ENCODE measurements at places on chromosomes 12 and 14.
A peak's percentile ranks its signal among the peaks of the same experiment; 100 is the strongest.

DNA sequence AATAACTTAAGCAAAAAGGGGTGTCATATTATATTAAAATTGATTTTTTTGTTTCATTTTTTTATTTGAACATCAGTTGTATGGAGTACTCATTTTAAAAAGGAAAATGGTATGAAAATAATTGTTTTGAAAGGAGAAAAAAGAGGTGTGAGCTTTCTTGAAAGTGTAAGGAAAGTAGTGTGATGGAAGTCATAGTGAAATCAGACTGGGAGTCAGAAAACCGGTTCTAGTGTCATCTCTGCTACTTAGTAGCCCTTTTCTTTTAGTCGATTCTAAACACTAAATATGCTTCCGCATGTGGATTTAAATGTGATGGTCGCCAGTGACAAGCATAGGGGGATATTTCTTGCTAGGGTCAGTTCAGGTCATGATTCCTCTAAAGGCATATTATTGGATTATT, 1.8 kb upstream of the DYRK2 start:
- no peak for DNase-seq

DNA sequence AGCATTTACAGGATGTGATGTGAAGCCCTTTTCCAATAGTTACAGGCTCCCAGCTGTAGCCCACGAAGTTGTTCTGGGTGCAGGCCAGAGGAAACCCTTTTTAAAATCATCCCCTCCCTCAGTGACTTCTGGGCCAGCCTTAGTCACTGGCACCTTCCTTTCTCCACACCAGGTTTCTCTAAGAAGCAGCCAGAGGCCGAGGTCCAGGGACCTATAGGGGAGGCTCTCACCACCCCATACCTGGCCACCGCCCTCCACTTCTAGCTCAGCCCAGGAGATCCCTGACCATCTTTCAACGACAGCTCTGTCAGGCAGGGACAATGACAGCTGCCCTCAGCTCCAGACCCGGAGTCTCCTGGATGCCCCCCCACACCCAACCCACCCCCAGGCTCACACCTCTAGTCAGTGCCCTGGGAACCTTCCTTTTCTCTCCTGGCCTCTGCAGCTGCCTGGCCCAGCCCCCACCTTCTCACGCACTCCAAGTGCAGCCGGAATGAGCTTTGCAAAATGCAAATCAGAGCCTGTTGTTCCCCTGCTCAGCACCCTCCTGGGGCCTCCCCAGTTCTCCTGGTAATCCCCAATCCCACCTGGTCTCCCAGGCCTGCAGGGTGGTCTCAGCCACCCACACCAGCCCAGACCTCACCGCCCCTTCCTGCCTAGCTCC, 46.7 kb downstream of the TESC start:
- no peak for DNase-seq

- DNase-seq, result no peak
These were observed 177.5 kb upstream of the TMTC1 start for GRCh38 chr12:29961231-29961630.

DNA sequence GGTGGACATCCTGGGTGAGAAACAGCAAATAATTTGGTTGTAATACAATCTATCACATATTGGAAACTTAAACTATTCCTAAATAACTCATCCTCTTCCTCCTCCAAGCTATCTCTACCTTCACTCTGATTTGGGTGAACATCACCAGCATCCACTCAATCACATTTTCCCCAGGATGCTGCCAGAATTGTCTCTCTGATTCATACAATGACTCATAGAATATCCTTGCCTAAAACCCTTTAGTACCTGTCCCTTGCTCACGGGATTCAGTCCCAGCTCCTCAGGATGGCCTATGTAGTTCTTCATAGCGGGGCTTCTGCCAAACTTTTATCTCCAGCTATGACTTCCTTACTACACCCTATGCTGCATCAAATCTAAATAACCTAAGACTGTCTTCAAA, 146.8 kb downstream of the EMP1 start:
- no peak for DNase-seq

- DNase-seq, result no peak
These were observed 84.4 kb upstream of the NEDD1 start for GRCh38 chr12:96822641-96823040.

GRCh38 chr14:105092171-105093037, 27.2 kb upstream of the GPR132 start:
- DNase-seq, result no peak

- no peak for DNase-seq
These were observed 6.1 kb upstream of the TSPAN9 start for GRCh38 chr12:3071107-3071506.

GRCh38 chr12:65741656-65742017, 82.6 kb upstream of the HMGA2 start:
- DNase-seq, result no peak

- no peak for DNase-seq
These were observed 123.4 kb downstream of the DICER1 start for GRCh38 chr14:95033682-95034632.

DNA sequence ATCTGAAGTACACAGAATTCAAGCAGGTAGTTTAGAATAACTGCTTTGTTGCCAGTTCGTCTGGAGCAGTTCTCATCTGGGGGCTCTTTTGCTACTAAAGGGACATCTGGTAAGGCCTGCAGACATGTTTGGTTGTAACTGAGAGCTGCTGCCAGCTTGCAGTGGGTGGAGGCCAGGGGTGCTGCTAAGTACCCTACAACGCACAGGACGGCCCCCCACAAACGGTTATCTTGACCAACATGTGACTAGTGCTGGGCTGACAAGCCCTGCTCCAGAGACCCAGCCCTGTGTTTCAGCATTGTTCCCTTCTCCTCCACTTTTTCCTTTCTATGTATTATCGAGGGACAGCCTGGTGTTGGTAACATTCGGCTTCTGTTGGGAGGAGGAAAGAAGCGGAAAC, 40.8 kb downstream of the FBXO21 start:
- no peak for DNase-seq

DNA sequence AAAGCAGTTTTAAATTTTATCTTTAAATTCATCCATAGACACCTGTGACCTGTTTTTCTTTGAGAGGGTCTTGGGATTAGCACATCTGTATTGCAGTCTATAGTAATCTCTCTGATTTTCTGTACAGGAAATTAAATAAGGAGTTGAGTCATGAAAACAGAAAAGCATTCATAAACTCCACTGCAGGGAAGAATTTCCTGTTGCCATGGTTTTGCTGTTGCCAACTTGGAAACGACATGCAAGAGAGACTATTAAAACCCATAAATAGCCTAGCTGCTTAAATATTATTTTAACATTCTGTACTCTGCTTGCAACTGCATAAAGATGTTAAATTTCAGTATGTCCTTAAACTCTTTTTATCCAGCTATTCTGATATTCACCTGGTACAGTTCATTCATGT, 281.0 kb upstream of the RGS6 start:
- DNase-seq, result no peak

GRCh38 chr12:47067176-47067575, 12.2 kb upstream of the PCED1B start:
- no peak for DNase-seq

DNA sequence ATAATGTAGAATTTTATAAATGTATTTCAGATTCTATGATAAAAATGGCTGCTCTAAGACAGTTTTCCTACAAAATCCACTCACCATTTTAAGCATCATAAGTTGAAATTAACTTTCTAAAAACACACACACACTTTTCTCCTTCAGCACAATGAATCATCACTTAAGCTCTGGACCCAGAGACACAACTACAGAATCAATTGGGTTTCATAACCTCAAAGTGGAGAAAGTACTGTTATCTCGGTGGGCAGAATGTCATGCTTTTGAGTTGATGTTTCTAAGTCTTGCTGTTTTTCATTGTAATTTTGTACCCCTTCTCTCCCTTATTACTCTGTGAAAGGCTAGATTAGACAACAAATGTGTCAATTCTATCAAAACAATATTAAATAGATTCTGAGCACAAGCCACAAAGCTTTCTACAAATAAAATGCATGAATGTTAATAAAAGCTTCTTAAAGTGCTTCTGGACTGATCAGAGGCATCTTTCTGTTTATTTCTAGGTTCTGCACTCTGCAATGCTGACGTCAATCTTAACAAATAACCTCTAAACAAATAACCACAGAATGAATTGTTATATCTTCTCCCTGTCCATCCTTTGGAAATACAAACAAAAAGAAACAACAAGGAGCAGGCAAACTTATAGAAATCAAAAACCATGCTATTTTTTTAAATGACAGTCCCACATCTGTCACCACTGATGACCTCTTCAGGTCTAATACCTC, 8.2 kb downstream of the IPO8 start:
- DNase-seq, result no peak

DNA sequence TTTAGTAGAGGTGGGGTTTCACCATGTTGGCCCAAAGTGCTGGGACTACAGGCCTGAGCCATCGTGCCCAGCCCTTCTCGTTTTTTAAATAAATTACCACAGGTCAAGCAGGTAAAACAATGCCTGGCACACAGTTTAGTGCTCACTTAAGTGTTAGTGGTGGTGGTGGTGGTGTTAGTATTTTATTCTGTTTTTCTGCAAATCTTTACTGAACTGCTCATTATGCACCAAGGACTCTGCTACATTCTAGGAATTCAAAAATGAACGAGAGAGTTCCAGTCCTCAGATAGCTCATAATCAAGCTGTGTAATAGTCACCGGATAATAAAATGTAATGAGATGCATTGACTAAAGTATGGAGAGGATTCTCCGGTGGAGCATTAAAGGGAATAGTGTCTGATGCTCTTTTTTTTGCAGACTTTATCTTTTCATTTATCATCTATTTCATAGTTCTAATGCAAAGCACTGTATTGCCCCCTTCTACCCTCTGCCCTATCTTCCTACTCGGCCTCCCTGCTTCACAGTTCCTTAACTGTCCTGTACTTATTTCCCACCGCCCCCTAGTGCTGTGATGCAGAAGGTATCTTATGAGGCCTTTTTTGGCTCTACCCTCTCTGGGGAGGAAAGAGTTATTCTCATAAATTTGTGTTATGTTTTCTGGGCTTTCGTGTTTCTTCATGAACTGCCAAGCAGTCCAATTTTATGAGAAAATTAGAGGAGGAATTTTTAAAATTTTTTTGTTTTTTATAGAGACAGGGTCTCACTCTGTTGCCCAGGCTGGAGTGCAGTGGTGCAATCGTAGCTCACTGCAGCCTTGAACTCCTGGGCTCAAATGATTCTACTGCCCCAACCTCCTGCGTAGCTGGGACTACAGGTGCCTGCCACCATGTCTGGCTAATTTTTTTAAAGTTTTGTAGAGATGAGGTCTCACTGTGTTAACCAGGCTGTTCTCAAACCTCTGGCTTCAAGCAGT, 1.0 kb downstream of the ITFG2 start:
- peak; percentile 63 for DNase-seq

- DNase-seq, result no peak
These were observed 137.0 kb upstream of the PZP start for GRCh38 chr12:9345171-9345570.

DNA sequence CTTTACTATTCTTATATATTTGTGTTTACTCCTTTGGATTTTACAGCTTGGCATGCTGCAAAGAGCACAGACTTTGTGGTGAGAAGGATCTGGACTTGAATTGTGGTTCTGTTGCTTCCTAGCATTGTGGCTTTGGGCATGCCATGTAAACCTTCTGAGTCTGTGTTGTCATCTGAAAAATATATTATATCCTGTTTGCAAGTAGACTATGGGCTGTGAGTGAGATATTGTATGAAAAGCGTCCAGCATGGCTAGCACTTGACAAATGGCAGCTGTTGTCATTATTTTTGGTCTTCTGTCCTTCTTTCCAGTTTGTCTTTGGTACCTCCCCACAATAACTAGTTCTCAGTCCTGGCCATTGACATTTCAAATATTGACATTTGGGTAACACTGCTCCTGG, 61.8 kb upstream of the DACT1 start:
- DNase-seq, result no peak

GRCh38 chr14:34043627-34044372, 92.9 kb upstream of the EGLN3 start:
- DNase-seq, result peak; percentile 92

- no peak for DNase-seq
These were observed 344.5 kb downstream of the ZFP36L1 start for GRCh38 chr14:68448252-68448902.

GRCh38 chr12:122917507-122918121, 21.7 kb upstream of the VPS37B start:
- DNase-seq, result no peak

DNA sequence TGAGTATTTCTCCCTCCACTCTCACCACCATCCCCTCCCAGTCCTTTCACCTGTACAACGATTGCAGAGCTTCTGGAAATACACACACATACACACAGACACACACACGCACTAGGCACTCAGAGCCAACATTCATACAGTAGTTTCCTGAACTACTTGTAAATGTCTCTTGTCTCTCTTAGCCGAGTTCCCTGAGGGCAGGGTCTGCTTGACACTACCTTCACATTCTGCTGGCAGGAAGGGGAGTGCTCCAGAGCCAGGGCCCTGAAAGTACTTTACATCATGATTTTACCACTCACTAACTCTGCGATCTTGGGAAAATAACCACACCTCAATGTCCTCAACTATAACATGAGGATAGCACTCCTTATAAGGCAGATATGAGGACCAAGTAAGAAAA, 82.7 kb downstream of the GAS2L3 start:
- no peak for DNase-seq

Data from activated CD4-positive, alpha-beta memory T cell treated with anti-CD3 and anti-CD28 coated beads, Interleukin-2, amount 10 ng/mL, durations not matched to agents 7 days and 5 days (primary cell).